LoVo (cell line): ENCODE measurements at places on chromosomes 1 and 21.

- DNase-seq: no peak
Observed at GRCh38 chr21:44846485-44847260, 26.8 kb downstream of the PTTG1IP start.

GRCh38 chr1:85282424-85282823 lies 6.0 kb upstream of the BCL10 start:
- DNase-seq: no peak

- no peak for DNase-seq
Observed at GRCh38 chr1:114108751-114109255, 44.9 kb downstream of the SYT6 start.

- no peak for DNase-seq
Observed at GRCh38 chr1:206960676-206961386, 9.4 kb downstream of the FCAMR start.

- DNase-seq: no peak
Observed at GRCh38 chr1:35810096-35810881, 2.5 kb downstream of the AGO4 start.

- no peak for DNase-seq
Observed at GRCh38 chr1:193581341-193581740, 394.9 kb upstream of the B3GALT2 start.
